ENCODE measurements at places on chromosomes 7 and 10. TPM values are rescaled to one million over a fixed set of nuclear protein-coding genes. Genes with fewer than 3 reads are reported as not detected.

- no peak for DNase-seq
These were observed 123.6 kb downstream of the RNF216 start for GRCh38 chr7:5657901-5658300.

DNA sequence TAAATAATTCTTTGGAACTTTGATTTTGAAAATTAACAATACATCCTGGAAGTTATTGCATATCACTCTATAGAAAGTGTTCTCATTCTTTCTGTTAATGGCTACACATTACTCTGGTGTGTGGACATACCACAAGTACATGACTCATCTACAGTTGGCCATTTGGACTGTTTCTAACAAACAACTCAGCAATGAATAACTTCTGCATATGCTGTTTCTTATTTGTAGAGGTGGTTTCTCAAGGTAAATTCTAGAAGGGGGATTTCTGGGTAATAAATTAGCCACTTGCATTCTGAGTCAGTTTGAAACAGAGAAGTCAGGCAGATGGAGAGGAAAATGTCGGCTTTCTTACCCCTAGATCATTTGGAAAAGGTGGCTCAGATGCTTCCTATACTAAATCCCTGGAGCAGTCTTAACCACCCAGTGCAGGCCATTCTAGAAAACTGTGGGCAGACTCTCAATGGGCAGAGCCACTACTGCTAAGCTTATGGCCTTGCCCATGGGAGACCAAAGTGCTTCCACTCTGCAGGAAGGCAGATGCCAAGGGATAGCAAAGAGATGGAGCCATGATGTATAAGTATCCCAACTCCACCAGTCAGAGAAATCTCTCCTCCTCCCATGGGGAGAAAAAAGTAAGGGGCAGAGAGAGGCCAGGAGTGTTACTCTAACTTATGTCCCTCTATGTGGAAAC is 194.0 kb upstream of the PLPP4 start:
- DNase-seq: no peak

DNA sequence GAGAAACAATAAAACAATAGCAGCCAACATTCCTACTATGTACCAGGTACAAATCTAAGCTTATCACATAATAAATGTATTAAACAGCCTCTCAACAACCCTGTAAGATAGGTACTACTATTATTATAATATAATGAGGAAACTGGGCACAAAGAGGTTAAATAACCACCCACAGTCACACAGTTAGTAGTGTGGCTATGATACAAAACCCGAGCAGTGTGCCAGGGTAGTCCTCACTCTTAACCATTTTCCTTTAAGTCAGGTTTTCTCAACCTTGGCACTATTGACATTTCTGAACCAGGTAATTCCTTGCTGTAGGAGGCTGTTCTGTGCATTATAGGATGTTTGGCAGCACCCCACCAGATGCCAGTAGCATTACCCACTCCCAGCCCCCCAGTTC is 48.8 kb downstream of the DNAJC1 start:
- DNase-seq: no peak

GRCh38 chr7:112439476-112439875 is 10.8 kb upstream of the IFRD1 start:
- DNase-seq: no peak

Gene C10orf53
- not detected for total RNA-seq

- no peak for DNase-seq
These were observed 92.8 kb downstream of the CCDC71L start for GRCh38 chr7:106568002-106568679.

Data from activated T-cell treated with anti-CD3 and anti-CD28 coated beads, Interleukin-2, amount 50 U/mL, for 4 hours (primary cell).